ENCODE measurements at places on chromosomes 1 and 21.

DNA sequence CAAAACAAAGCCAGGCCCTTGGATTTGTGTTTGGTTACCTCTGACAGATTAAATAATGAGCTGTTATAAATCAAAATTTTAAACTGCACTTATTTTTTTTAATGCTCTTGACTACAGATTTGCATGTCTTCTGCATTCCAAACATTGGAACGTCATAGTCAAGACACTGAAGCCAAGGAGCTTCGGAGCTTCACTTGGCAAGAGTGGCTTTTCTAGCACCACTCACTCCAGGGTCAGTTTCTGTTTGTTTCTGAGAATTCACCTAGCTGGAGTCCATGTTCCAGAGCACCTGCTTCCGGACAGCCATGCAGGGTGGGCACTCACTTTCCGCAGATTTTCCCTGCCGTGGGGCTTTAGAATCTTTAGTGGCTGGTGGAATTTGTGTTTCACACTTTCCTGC is 202.9 kb downstream of the ZP4 start:
- ATAC-seq = no peak

- no peak for ATAC-seq
Measured at GRCh38 chr1:18190598-18190997, 83.0 kb downstream of the IGSF21 start.

- ATAC-seq = peak; percentile 33
Measured at GRCh38 chr21:43355925-43356289, 71.0 kb downstream of the SIK1 start.

DNA sequence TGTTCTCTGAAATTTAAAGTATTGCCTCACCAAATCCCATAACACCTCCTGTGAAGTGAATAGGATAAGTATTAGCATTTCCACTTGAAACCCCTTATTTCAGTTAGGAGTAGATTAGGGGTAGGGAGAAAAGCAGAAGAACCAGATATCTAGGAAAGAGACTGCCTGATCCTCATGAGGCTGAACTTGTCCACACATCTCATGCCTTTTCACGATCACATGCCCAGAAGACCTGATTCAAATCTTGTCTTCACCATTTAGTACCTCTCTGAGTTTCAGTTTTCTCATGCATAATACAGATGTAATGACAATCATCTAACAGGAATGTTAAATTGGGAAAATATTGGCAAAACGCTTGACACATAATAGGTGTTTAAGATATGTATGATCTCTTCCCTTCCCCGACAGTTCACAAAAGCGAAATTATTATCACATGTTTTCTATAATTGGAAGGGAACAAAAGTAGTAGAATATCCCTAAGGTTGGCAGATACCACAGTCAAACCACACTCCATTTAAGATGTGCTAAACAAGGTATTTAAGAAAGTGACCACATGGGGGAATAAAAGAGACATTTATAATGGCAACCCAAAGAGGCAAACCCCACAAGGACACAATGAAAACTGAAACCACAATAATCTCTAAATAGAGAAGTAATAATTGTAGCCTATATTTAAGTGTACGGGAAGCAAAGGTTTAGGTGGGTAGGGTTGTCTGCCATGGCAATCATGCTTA is 25.2 kb downstream of the GFI1 start:
- ATAC-seq = peak; percentile 34

DNA sequence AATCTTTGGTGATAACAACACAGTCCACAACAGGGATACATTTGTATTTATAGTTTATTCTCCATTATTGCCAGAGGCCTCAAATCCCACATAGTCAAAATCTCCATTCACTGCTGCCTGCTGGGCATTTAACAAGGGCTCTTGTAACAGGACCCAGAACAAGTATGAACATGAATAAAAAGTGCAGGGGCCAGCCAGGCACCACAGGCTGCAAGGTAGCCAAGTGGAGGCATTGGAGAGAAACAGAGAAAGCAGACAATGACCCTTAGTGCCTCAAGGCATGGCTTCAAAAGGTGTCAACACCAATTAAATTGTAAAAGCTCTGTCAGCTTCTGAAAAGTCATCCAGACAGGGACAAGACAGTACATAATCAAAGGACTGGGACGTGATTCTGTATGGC is 116.8 kb downstream of the ATP6V1G3 start:
- no peak for ATAC-seq

- no peak for ATAC-seq
Measured at GRCh38 chr1:17513131-17513530, 26.4 kb upstream of the ARHGEF10L start.

GRCh38 chr1:42748461-42749410 is 8.7 kb upstream of the CLDN19 start:
- no peak for ATAC-seq

DNA sequence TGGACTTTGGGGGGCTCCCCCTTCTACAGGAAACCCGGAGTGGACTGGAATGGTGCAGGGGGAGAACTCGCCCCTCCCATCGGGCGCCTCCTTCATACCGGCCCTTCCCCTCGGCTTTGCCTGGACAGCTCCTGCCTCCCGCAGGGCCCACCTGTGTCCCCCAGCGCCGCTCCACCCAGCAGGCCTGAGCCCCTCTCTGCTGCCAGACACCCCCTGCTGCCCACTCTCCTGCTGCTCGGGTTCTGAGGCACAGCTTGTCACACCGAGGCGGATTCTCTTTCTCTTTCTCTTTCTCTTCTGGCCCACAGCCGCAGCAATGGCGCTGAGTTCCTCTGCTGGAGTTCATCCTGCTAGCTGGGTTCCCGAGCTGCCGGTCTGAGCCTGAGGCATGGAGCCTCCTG is at the start of gene TNFRSF14:
Gene TNFRSF14, plus strand, starts transcription at position 95 of the 401 bp plus-strand sequence. Its CDS starts 294 bp downstream, at position 389.
- ATAC-seq = peak; percentile 84

DNA sequence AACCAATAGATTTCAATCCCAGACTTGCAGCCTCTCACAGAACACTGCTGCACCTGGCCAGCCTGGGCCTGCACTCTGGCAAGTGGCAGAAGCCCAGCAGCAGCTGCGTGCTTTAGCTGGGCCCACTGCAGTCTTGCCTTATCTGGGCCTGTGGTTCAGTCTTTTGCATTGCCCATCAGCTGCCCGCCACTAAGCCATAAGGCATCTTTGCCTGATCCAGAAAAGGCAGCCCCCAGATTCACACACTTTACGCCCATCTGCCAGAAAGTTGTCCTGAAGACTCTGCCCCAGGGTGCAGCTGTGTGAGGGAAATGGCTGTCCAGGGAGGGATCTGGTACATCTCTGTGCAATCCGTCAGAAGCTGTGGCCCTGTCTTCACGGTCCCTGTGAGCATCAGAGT is 217.0 kb downstream of the DNAH14 start:
- no peak for ATAC-seq

DNA sequence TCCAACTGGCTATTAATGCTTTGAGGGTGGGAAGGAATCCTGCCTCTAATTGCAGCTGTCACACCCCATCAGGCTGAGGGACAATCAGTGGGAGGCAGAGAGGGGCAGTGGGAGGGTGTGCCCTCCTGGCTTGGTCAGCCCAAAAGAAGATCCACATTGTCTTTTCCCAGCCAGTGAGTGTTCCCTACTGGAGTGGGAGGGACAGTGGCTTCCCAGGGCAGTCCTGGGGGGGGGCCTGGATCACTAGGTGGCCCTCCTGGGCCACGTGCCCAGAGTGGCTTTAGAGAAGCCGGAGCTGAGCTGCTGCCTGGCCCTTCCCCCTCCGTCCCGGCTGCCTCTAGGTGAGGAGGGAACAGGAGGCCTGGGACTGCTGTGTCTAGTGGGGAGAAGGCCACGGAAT is 14.0 kb downstream of the INKA2 start:
- no peak for ATAC-seq

DNA sequence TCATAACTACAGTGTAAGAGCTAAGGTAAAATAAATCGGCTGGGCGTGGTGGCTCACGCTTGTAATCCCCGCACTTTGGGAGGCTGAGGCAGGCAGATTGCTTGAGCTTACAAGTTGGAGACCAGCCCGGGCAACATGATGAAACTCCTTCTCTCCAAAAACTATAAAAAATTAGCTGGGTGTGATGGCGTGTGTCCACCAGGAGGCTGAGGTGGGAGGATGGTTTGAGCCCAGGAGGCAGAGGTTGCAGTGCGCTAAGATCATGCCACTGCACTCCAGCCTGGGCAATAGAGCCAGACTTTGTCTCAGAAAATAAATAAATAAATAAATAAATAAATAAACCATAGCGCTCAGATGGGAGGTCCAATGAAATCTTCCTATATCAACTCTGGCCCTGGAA is 16.7 kb upstream of the FAM110D start:
- no peak for ATAC-seq

DNA sequence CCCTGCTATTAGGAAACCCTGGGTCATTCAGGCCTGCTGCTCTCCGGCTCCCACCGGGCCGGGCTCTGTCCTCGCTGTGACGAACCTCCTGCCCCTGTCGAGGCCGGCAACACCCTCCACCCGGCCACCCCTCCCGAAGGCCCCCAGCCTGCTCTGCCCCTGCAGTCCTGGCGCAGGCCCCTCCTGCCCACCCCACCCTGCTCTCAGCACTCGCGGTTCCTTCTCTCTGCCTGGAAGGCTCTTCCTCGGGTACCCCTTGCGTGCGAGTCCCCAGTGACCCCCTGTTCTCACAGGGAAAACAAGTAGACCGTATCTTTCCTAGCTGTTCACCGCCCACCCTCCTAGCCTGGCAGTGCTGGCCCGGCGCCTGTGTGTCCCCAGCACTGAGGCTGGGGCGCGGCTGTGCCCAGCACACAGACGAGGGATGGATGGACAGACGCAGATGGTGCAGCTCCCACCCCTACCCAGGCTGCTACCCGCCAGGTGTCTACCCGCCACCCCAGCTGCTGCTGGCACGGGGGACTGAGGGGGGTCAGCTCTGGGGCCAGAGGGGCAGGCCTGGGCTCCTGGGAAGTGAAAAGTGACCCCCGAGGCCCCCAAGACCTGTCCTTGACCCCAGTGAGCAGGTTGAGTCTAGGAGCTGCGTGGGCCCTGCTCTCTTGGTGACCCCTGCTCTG is 3.1 kb upstream of the VWA1 start:
- no peak for ATAC-seq

- ATAC-seq = no peak
Measured at GRCh38 chr1:30697571-30698376, 25.6 kb downstream of the MATN1 start.

DNA sequence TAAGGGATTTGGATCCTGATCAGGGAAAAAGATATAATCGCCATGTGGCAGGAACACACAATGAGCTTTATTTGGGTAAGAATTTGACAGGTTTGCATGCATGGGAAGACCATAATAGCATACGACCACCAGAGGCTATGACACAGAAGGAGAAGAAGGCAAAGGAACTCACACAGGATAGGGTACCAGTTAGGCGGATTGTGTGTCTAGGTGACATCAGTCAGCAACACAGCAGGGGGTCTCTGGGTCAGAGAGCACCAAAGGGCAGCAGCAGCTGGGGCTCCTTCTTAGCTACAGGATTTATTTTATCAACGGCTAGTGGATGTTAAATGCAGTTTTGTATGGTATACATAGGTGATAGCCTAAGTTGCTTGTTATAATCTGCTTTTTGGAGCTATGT is 551.3 kb downstream of the KCNT2 start:
- ATAC-seq = no peak

DNA sequence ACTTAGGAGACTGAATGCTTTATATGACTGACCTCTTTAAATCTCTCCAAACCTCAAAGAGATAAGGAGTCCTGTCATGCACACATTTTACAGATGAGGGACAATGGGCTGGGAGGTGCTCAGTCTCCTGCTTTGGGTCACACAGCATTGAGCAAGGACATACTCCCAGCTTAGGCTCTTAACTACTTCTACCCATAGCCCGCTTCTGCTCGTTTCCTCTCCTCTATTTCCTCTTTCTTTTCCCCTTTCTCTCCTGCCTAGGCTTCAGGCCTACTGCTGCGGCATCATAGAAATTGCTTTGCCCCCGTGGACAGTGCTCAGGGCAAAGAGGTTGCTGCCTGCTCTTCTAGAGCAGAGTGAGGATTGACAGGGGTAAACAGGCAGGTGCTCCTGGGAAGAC is 12.4 kb upstream of the ZNF691 start:
- ATAC-seq = no peak

Data from activated CD4-positive, CD25-positive, alpha-beta regulatory T cell treated with anti-CD3 and anti-CD28 coated beads, Interleukin-2, amount 50 U/mL, for 24 hours (primary cell).